ENCODE measurements at places on chromosomes 5 and 9.

DNA sequence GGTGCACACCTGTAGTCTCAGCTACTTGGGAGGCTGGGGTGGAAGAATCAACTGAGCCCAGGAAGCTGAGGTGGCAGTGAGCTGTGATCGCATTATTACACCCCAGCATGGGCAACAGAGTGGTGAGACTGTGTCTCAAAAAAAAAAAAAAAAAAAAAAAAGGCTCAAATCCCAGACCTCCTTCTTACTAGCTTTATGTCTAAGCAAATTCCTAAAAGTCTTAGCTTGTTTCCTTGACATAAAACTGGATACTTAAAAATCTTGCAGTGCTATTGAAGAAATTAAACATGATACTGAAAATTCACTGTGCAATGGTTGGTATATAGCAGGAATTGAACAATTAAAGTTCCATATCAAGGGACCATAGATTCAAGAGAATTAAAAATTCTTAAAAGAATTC lies 45.0 kb downstream of the PCDHGC5 start:
- DNase-seq: no peak

- DNase-seq: no peak
Measured at GRCh38 chr9:133979921-133980863, 11.9 kb downstream of the VAV2 start.

DNA sequence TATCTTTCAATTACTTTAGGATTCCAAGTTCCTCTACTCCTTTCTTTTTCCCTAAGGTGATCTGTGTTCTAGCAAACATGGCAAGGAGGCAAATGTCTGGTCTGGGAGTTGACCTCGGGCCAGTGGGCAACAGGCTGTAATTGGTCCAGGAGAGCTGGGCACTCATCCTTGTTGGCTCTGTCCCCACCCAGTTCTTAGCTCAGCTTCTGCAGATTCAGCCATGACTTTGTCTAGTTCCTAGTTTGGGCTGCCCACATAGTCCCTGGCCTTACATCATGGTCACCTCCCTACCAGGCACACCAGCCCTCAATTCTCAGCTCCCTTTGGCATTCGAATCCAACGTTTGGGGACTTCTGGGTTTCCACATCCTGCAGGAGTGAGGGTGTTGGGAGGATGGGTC lies 92.1 kb upstream of the DAP start:
- no peak for DNase-seq

GRCh38 chr5:128082551-128083032 lies 974 bp upstream of the SLC12A2 start:
- DNase-seq: no peak

- DNase-seq: no peak
Measured at GRCh38 chr5:146103594-146103993, 1.8 kb downstream of the PLAC8L1 start.

Measured in kidney epithelial cell (primary cell).